ENCODE measurements at places on chromosomes 2 and 18. TPM values are rescaled to one million over a fixed set of nuclear protein-coding genes. Genes with fewer than 3 reads are reported as not detected.

DNA sequence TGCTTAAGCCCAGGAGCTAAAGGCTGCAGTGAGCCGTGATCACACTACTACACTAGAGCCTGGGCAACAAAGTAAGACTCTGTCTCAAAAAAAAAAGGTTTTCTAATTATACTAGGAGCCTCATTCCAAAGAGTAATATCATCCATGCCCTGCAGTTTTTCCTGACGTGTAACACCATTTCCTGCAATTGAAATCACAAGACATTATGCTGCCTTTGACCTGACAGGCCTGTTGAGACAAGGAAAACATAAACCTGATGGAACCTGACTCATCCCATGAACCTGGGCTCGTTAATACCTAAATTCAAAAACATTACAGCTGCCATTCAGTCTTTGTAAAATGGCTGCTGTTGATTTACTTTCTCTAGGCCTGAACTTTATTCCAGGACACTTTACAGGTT lies 58.7 kb upstream of the PEX13 start:
- no peak for DNase-seq

DNA sequence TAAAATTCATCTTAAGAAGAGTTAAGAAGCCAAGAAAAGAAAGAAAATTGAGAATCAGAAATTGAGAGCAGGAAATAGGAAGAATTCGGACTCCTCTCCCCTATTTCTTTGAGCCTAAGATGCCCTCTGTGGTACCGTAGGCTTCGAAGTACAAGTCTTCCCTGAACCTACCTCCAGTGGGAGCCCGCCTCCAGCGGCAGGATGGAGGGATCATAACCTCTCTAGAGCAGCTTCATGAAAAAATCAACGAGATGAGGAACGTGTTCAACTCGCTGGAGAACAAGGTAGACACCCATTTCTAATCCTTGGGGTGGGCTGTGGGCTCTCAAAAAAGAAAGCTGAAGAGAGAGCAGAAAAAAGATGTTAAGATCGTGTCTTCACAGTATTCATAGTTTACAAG lies 36.3 kb downstream of the ARHGEF33 start:
- DNase-seq: no peak

GRCh38 chr2:136131961-136132824 lies 14.2 kb upstream of the CXCR4 start:
- no peak for DNase-seq

DNA sequence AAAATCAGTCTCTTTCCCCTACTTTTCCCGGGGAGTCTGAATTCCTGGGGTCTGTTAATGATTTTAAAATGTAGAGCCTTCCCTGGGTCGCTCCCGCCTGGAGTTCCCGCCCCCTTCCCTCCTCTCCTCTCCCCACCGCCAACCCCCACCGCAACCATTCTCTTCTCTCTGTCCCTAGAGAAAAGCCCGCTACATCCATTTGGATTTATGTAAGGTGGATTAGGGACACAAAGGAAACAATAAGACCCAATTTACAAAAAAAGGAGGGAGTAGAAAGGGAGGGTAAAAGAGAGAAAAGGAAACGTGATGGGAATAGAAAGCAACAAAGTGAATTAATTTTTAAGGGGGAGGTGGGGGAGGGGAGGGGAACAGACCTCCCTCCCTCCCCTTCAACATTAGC lies 2.2 kb downstream of the EPHA4 start:
- DNase-seq: no peak

Gene ZAP70
- total RNA-seq: 0.99 TPM

GRCh38 chr2:210873631-210874030 lies 317.2 kb downstream of the CPS1 start:
- DNase-seq: no peak

Gene LIPG
- total RNA-seq: 0.91 TPM

Gene CNGA3
- not detected for total RNA-seq

Gene UPP2
- total RNA-seq: not detected

- no peak for DNase-seq
Measured at GRCh38 chr18:78192054-78192453, 787.6 kb upstream of the SALL3 start.

- DNase-seq: no peak
Measured at GRCh38 chr2:205166745-205167144, 515.6 kb upstream of the NRP2 start.
